ENCODE measurements at places on chromosomes 7 and 10.

GRCh38 chr10:72935361-72935760 is 19.2 kb downstream of the PLA2G12B start:
- no peak for DNase-seq

DNA sequence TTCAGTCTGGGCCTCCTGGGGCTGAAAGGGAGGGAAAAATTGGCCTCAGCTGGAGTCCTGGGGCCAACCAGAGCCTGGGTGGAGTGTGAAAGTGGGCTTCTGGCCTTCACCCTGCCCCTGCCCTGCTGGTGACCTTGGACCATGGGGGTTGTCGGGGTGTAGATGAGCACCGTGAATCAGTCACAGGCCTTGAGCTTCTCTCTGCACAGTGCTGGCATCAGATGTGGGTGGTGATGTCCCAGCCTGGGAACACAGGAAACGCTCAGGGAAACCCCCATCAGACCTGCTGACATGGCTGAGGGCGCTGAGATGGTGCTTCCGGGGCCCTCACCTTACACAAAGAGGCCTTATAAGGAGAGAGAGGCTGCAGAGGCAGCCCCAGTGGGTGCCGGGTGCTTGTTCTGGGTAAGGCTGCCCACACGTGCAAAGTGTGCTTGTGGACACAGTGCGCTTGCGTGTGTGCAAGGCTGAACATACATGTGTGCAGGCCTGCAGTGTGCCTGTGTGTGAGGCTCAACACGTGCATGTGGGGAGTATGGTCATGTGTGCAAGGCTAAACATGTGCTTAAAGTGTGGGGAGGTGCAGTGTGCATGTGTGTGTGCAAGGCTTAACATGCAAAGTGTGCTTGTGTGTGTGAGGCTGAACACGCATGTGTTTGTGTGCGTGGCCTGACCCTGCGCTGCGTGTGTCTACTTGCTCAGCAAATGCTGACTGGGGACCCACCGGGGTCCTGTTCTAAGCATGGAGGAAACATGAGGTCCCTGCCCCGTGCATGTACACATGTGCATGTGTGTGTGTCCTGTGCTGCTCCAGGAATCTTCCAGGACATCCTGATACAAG is 6.5 kb downstream of the ARPC1B start:
- DNase-seq: no peak

DNA sequence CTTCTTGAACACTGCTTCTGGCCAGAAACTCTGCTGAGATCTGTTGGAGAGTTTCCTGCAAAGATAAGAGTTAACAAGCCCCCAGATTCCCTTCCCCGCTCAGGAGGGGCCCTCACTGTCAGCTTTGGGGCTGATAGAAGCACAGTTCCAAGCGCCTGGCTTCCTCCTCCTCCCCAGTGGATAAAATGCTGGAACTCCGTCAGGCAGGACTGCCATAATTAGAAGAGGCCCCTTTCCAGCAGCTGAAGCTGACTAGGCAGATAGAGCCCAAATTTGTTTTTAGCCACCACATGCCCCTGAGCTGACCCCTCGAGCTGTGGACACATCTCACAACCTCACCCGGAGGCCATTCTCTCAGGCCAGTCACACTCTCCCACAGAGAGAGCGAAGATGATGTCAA is 89.4 kb downstream of the TBXAS1 start:
- DNase-seq: no peak

DNA sequence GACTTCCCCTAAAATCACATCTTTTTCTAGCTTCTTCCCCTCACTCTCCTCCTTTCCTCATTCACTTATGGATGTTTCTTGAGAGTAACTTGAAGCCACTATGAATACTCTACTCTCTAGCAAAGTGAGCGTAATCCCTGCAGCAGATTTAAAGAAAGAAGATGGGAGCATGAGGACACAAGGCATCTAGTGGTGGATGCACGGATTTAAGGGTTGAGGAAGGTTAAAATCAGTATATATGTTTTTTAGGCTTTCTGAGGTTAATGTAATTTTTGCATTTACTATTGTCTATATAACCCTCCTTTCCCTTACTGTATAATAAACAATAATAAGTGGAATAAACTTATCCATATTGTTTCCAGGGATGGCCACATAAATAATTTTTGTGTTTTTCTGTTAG is 495.2 kb upstream of the TPK1 start:
- no peak for DNase-seq

- DNase-seq: no peak
Measured at GRCh38 chr7:121744319-121744718, 128.6 kb upstream of the PTPRZ1 start.

GRCh38 chr10:28962768-28963167 is 285.4 kb downstream of the BAMBI start:
- no peak for DNase-seq

DNA sequence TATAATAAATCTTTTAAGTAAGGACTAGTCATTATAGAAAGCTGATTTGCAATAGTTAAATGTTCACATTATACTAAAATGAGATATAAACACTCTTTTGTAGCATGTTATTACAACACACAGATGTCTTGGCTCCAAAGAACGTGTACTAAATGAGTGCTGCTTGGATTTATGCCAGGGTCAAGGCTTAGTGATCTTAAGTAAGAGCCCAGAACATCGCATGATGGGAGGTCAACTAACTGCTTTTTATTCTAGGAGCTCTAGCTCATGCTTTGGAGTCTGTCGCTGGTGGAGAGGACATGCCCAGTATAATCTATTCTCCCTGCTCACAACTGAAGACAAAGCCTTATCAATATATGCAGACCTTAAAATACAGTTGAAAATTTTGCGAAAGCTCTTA is 315.1 kb downstream of the BBS9 start:
- no peak for DNase-seq

- no peak for DNase-seq
Measured at GRCh38 chr7:32395168-32395567, 95.0 kb downstream of the LSM5 start.

DNA sequence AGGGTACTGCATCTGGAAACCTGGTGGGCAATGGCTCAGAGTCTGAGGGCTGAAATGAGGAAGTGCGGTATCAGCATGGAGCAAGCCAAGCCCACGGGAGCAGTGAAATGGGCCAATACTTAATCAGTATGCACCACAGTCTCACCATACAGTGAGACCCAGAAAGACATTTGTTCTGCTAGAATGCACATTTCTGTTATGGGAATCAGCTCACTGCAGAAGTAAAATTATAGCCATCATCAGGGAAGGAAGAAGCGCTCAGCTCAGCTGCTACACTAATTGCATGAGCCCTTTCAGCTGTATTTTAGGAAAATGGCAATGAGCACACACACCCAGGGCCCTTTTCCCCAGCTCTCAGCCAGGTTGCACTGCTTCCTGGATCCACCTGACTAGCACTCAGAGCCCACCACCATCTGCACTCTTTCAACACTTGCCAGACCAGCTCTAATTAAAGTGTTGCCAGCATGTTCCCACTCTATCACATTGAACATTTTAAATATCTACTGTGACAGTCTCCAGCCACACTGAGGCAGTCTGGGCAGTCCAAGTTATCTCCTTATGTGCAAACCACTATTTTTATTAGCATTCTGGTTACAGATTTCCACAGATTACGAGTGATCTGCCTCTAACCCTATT is 44.2 kb upstream of the PIK3AP1 start:
- no peak for DNase-seq

DNA sequence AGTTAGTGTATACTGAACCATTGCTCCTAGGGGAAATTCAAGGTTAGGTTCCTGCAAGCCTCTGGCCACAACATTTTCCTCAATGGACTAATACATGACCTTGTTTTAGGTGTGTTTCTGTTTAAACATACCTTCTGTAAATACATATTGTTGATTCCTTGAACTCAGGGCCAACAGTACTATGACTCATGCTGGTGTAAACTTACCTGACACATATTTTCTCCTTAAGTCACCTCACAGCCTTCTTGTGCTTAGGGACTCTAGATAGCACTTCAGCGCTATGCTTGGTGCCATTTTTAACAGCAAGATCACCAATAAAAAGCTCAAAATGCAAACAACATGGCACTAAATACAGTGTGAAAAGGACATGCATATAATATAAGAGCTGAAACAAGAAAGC is 176.4 kb downstream of the TAX1BP1 start:
- no peak for DNase-seq

- DNase-seq: no peak
Measured at GRCh38 chr7:83053965-83054364, 108.7 kb downstream of the PCLO start.

DNA sequence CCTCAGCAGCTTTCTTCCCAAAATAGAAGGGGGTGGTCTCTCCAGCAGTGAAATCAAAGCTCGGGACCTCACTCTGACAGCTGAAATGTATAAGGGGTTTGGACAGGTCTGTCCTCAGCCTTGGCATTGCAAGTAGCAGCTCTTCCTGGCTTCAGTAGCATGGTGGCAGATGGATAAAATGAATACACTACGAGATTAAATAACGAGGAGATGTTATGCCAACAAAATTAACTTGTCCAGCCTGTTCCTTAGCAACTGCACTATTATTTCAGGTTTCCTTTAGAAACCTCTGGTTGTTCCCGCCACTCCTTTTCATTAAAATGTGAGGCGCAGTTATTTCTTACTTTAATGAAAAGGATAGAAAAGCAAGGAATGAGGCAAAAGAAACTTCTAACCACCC is 24.9 kb downstream of the PRLHR start:
- DNase-seq: no peak

DNA sequence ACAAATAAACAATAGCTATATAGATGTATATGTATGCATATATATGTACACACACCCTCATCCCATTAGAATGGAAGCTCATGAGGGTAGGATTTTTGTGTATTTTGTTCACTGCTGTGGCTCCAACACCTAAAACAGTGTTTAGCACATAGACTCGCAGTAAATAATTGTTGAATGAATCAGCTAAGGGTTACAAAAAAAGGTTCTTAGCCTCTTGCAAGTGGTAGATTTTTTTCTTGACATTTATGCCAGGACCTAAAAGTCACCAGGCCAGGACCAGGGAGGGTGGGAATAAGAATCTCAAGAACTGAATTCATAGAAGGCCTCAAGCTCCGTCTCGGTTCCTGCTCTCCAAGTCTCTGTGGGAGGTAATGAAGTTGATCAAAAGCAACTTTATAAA is 82.5 kb upstream of the CAPZA2 start:
- no peak for DNase-seq

- no peak for DNase-seq
Measured at GRCh38 chr10:18209241-18209640, 69.0 kb downstream of the CACNB2 start.

GRCh38 chr10:113557903-113558321 is 5.1 kb downstream of the HABP2 start:
- DNase-seq: no peak

- peak; percentile 28 for DNase-seq
Measured at GRCh38 chr7:34320926-34321661, 336.9 kb upstream of the NPSR1 start.

- no peak for DNase-seq
Measured at GRCh38 chr10:32338262-32338661, 8.7 kb downstream of the EPC1 start.

GRCh38 chr10:87506956-87507355 is 2.3 kb downstream of the MINPP1 start:
- DNase-seq: no peak

- DNase-seq: no peak
Measured at GRCh38 chr7:47293884-47294555, 287.9 kb downstream of the TNS3 start.

DNA sequence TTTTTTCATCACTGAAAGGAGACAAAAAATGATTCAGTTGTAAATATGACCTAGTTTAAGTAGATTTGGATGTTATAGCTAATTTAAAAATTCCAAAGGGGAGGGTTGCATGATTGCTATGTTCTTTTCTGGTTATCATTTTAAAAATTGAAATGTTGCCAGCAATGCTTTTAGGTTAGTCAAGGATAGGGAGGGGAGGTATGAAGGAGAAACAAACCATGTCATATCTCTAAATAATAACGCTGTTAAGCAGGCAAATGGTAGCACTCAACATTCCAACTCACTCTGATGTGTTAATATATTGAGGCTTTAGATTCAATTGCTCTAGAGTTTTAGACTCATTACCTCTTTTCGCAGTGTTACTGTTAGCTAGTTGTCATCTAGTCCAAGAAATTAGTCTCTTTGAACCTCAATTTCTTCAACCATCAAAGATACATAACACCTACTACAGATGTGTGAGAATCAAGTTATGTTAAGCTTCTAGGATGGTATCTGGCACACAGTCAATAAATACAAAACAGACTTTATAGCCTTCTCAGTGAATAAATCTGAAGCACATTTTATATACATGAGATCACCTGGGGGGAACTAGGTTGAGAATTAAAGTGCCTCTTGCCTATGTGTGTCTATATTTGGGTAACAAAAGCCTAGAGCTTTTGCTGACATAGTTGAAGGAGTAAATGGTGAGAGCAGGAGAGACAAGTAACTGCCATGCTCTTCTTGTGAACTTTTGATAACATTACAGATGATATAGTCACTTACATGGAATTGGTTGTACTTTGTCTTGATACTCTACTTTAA is 124.9 kb downstream of the CSTF2T start:
- DNase-seq: no peak

DNA sequence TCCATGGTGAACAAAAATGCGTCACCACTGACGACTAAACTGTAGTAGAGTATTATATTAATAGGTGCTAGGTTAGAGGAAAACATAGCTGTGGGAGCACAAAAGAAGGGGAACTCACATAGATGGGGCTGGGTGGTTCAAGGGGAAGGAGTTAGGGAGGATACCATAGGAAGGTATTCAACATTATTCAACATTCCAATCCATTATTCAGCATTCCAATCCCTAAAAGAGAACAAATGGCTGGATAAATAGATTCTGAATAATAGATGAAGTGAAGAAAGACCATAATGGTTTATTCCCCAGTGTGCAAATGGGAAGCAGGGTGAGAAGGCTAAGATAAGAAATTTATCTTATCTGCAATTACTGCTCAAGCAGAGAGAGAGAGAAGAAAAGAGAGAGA is 61.4 kb downstream of the AASS start:
- DNase-seq: no peak

All from 8988T (cell line).